ENCODE measurements at places on chromosomes 6 and 20. TPM values are rescaled to one million over a fixed set of nuclear protein-coding genes. Genes with fewer than 3 reads are reported as not detected.

The RIMS4 gene
- total RNA-seq: not detected

The GLO1 gene
- 85.6 TPM for total RNA-seq

The PKIB gene
- 1.3 TPM for total RNA-seq

The ZBTB22 gene
- 16.9 TPM for total RNA-seq

The OLIG3 gene
- total RNA-seq: not detected

DNA sequence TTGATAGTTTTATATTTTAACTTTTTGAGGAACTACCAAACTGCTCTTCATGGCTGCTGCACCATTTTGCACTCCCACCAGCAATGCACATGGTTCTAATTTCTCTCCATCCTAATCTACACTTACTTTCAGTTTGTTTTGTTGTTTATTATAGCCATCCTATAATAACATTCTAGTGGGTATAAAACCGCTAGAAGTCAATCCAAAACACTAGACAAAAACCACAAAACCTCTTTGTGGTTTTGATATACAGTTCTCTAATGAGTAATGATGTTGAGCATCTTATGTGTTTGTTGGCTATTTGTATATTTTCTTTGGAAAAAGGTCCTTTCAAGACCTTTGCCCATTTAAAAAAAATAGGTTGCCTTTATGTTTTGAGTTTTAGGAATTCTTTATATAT lies 5.6 kb downstream of the RPP21 start:
- no peak for DNase-seq

DNA sequence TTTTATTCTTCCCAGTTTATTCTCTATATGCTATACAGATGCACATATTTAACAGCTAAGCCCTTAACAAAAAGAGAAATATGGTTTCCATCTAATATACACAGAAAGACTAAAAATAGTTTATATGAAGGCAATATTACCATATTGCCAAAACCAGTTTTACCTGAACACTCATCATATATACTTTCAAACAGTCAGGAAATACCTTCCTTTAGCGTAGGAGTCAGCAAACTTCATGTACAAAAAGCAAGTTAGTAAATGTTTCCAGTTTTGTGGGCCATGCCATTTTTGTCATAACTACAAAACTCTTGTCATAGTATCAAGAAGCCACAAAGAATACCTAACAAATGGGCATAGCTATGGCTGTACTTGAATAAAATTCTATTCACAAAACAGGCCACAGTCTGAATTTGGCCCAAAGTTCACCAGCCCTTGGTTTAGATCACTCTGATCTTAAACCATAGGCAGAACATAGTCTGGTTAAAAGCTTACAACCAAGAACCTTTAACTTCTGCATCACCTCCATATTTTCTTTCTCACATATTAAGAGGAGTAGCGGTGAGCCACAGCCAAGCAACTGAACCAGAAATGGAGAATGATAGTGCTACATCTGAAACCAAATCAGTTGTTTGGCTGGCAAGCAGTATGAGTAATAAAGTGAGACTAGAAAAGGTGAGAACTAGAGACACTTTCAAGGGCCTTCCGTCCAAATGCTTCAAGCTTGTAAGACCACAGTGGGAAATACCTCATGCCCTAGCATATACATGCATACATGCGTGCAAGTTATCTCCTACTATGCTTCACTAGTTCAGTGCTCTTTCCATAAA lies 116.6 kb downstream of the PTPRK start:
- no peak for DNase-seq

DNA sequence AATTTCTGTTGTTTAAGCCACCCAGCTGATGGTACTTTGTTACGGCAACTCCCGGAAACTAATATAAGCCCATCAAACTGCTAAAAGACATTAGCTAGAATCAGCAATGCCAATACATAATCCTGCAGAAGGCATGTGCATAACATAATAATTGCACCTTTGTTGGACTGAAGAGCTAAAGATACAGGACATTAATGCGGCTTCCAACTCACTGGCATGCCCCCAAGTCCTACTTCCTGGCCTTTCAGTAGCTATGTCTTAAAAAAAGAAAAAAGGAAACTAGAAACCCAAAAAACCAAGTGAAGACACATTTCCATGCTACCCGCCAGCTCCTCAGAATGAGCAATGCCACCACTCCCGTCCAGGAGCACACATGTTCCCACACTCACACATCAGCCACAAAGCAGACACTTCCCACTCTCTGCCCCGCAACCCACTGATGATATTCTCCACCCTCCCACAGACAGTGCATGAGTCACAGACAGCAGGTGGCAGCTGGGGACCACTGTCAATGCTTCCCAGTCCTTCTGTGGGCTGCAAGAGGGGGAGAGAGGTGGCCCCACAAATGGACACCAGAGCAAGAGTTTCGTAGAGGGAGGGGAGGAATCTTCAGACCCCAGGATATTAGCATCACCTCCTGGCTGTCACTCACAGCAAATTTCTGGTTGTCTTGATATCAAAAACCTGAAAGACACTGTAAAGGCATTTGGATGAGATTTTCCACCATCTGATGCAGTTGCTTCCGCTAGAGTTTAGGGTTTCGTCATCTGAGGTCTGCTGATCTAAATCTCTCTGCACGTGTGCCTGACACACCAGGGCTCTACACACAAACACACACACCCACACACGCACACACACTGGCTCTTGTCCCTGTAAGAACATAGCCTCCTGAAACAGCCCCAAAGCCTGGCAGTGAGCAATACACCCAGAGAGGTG lies 32.8 kb downstream of the GFOD1 start:
- DNase-seq: peak; percentile 58

DNA sequence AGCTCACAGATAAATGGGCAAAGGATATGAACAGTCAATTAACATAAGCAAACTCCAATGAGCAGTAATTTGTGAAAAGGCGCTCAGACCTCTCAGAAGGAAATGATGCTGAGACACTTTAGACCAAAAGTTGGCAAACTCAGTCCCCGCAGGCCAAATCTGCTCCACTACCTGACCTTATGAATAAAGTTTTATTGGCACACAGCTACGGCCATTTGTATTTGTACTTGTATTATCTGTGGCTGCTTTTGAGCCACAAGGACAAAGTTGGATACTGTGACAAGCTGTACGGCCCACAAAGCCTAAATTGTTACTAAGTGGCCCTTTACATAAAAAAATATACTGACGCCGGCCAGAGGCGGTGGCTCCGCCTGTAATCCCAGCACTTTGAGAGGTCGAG lies 167.0 kb downstream of the PREX1 start:
- DNase-seq: no peak

- no peak for DNase-seq
Observed at GRCh38 chr6:104987218-104987617, 30.3 kb downstream of the LIN28B start.

- DNase-seq: no peak
Observed at GRCh38 chr6:35312076-35312800, 14.6 kb downstream of the DEF6 start.

GRCh38 chr6:5082487-5083306 lies 2.4 kb upstream of the PPP1R3G start:
- DNase-seq: no peak

- no peak for DNase-seq
Observed at GRCh38 chr6:38187811-38188590, 368.5 kb downstream of the ZFAND3 start.

DNA sequence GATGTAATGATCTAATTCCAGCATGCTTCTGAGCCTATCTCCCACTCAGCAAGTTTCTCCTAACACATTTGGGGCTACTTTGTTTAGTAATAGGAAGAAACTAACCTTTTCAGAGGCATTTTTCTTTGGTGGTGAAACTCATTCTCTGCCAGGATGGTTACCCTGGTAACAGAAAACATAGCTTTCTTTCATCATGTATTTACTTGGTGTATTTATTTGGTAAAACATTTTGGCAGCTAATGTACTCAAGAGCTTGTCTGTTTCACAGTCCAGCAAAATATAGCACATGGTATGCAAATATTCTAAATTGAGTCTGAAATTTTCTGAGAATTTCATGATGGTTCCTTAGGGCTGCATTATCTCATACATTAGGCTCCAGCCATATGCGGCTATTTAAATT lies 100.0 kb downstream of the SLC35B3 start:
- DNase-seq: no peak
